Frontal cortex (tissue), 4 donors: ENCODE measurements at places on chromosomes 16 and 17.

- DNase-seq: no peak
Observed at GRCh38 chr17:31919802-31920525, 16.8 kb upstream of the SUZ12 start.

DNA sequence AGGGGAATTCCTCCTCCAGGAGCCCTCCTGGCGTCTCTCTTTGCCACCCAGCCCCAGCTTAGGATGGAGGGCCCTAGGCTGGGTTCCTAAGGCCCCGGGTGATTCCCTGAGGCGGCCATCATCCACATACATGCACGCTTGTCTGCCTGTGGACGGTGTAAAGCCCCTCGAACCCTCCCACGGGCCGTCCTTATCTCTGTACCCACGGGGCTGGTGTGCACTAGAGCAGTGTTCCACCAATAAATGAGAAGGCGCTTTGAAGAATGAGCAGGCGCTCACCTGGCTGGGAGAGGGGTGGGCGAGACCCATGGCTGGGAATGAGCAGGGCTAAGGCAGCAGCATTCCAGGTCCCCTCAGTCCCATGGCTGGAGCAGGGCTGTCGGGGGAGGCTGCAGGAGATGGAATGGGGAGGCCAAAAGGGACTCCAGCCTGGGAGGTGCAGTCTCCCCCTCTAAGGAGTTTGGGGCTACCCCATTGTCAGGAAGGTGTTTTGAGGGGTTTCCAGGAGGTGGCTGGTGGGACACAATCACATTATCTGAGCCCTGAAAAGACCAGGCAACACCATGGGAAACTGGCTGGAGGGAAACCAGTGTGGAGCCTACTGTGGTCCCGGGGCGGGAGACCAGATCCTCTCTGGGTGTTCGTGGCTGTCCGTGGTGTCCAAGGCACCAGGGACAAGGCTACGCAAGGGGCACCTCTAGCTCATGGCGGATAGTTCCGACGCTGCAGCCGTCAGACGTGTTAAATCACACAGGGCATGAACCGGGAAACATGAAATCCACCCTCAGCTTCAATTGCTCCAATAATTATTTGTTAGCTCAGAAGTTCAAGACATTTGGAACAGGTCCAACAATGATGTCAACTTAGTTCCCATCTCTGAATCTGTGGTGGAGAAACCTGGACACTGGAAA lies 87.5 kb upstream of the DNAH17 start:
- no peak for DNase-seq

- DNase-seq: no peak
Observed at GRCh38 chr17:33968350-33969044, 286.6 kb upstream of the CCL2 start.

DNA sequence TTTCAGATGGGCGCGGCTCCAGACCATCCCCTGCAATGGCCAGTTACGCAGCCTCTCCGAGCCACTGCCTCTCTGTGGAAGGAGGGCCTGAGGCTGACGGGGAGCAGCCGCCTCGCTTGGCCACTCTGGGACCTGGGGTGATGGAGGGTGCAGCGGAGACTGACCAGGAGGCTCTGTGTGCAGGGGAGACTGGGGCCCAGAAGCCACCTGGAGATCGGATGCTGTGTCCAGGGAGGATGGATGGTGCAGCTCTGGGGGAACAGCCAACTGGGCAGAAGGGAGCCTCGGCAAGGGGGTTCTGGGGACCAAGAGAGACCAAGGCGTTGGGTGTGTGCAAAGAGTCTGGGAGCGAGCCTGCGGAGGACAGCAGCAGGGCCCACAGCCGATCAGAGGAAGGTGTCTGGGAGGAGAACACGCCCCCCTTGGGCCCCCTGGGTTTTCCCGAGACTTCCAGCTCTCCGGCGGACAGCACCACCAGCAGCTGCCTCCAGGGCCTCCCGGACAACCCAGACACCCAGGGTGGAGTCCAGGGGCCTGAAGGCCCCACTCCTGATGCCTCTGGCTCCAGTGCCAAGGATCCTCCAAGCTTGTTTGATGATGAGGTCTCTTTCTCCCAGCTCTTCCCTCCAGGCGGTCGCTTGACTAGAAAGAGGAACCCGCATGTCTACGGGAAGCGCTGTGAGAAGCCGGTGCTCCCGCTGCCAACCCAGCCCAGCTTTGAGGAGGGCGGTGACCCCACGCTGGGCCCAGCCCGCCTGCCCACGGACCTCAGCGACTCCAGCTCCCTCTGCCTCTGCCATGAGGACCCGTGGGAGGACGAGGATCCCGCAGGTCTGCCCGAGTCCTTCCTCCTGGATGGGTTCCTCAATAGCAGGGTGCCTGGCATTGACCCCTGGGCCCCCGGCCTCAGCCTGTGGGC lies 17.4 kb upstream of the ZFPM1 start:
- no peak for DNase-seq
